ENCODE measurements at places on chromosomes 2 and 18.

GRCh38 chr18:31741097-31741735 is 19.5 kb downstream of the SLC25A52 start:
- DNase-seq: peak; percentile 49

GRCh38 chr18:34972765-34973414 is 68.3 kb upstream of the MAPRE2 start:
- no peak for DNase-seq

DNA sequence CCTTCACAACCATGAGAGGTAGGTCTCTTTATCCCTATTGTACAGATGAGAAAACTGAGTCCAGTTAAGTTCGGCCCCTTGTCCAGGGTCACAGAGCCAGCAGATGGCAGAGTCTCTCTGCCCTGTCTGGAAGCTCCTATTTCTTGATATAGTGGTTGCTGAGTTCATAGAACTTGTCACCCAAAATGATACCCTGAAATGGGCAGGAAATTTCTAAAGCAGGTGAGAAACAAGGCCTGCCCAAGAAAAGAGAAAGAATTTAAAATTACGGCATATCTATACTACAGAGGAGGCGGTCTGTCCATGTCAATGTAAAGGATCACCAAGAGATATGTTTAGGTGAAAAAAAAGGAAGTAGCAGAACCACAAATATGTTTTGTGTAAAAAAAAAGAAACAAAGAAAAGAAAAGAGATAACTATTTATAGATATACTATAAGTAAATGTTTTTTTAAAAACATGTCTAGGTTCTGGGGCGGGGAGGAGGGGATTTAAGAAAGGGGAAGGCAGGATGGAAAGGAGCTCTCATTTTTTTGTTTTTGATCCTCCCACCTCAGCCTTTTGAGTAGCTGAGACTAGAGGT is 39.8 kb downstream of the MYO7B start:
- DNase-seq: no peak

- no peak for DNase-seq
Observed at GRCh38 chr2:15158100-15158499, 403.0 kb downstream of the NBAS start.

DNA sequence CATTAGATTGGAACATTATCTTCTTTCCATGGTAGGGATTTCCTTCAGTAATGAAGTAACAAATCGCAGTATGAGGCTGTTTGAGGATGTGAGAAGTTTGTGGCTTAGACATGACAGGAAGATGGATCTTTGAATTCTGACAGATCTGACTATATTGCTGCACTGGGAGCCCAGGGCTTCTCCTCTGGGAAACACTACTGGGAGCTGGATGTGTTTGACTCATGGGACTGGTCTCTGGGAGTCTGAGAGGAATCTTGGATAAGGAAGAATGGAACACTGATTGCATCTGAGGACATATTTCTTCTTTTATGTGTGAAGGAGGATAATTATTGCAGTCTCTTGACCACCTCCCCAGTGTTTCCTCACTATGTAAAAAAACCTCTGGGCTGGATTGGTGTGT is 77.2 kb upstream of the ST6GAL2 start:
- no peak for DNase-seq

- no peak for DNase-seq
Observed at GRCh38 chr18:7982216-7982615, 415.1 kb downstream of the PTPRM start.

GRCh38 chr2:833180-833579 is 117.5 kb upstream of the SNTG2 start:
- no peak for DNase-seq

GRCh38 chr18:35095983-35096676 is 54.9 kb downstream of the MAPRE2 start:
- DNase-seq: peak; percentile 36

GRCh38 chr2:121333834-121334558 is 49.0 kb upstream of the TFCP2L1 start:
- DNase-seq: no peak

GRCh38 chr2:20231159-20231558 is 6.2 kb upstream of the SDC1 start:
- no peak for DNase-seq

- DNase-seq: no peak
Observed at GRCh38 chr2:68829749-68830148, 41.4 kb downstream of the BMP10 start.

DNA sequence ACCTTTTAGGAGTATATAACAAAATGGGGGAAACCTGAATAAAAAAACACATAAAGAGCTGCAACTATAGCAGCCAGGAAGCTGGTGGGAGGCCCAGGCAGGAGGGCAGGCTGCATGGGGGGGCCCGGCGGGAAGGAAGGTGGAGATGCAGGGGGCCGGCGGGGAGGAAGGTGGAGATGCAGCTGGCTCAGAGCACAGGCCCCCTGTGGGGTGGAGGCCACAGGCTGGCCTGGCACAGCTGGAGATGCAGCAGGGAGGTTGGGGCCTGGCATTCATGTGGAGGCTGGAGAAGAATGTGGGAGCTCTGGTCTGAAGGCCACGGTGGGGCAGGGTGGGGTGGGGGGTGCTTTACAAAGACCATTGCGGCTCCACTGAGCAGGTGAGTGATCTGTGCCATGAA is 31.4 kb downstream of the FAM228A start:
- DNase-seq: no peak

DNA sequence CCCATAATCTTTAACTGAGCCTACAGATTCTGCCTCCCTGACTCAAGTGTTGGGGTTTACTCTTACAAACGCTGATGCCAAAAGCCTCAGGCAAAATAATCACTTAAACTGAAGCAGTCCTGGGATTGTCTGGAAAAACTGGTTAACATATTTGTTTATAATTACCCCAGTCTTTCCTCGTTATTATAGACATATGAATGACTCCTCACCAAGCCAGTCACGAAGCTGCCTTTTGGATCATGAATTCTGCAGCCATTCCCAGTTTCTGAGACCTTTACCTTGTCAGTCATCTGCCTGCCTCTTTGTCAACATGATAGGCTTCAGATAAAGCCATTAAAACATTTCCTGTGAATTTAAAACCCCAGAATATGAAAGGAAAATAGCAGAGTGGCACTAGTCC is 46.4 kb downstream of the MREG start:
- peak; percentile 90 for DNase-seq

DNA sequence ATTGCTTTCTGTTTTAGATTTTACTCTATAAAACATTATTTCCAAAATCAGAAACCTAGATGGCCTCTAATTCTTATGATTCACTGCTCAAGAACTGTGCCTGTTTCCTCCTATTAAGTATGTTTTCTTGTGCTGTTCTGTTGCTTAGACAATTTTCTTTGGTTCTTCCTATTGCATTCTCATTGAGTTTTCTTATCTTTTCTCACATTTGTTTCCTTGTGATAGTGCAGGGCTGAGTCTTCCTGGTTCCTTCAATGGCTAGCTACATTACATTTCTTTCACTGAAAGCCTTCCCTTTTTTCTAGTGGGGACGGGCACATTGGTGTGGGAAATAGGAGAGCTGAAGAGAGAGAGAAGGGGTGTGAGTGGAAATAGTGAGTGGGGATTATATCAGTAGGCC is 183.4 kb downstream of the CALCRL start:
- DNase-seq: no peak

- DNase-seq: no peak
Observed at GRCh38 chr2:16614314-16614860, 51.2 kb downstream of the CYRIA start.

- no peak for DNase-seq
Observed at GRCh38 chr2:3458396-3459184, 60.7 kb downstream of the ADI1 start.

- DNase-seq: no peak
Observed at GRCh38 chr2:206561962-206562361, 80.3 kb upstream of the FAM237A start.

GRCh38 chr2:184780944-184781343 is 182.6 kb downstream of the ZNF804A start:
- DNase-seq: no peak

DNA sequence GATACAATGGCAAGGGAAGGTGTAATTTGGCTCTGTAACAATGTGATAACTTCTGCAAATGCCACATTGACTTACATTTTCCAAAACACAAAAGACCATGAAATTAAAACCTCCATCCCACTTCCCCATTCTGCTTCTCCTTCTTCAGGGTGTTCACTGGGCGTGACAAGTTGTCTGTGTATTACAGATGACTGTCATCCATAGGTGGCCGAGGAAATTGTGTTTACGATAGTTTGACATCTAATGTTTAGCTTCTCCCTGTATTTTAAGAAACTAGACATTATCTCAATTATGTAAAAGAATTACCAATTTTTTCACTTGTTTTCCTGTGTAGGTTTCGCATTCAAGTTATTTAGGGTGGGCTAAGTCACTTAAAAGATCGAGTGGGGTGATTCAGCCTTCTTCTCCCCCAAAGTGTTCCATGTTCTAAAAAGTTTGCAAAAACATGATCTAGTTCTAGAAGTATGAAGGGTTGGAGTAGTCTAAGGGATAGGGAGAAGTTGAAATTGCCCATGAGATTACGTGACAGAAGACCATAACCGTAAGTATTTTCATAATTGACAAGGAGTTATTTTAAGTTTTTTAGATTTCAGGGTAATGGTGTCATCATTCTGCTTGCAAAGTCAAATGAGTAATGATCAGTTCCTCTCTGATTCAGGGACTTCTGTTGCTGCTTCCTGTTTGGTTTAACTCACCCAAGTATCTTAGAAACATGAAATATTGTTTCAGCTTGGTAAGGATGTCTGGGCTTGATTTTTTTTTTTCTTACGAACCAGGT is 25.2 kb upstream of the CYTIP start:
- peak; percentile 73 for DNase-seq

GRCh38 chr18:58895385-58895784 is 30.7 kb downstream of the ZNF532 start:
- no peak for DNase-seq

DNA sequence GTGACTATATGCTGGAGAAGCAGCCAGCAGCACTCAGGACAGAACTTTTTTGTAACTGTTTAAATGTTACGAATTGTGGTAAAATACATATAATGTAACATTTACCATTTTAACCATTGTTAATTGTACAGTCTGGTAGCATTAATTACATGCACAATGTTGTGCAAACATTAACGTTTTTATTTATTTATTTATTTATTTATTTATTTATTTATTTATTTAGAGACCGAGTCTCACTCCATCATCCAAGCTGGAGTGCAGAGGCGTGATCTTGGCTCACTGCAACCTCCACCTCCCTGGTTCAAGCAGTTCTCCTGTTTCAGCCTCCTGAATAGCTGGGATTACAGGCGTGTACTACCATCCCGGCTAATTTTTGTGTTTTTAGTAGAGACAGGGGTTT is 88.7 kb upstream of the TEX51 start:
- no peak for DNase-seq

GRCh38 chr2:72915907-72916742 is 1.2 kb upstream of the EMX1 start:
- peak; percentile 78 for DNase-seq

- DNase-seq: no peak
Observed at GRCh38 chr2:14942987-14943386, 310.5 kb downstream of the LRATD1 start.
